GM03348 (cell line): ENCODE measurements at places on chromosomes 6 and 20.
A peak's percentile ranks its signal among the peaks of the same experiment; 100 is the strongest.

GRCh38 chr6:32940656-32941213 is at the start of gene HLA-DMB:
Gene HLA-DMB (minus strand): TSS chr6:32941028. CDS start chr6:32940807, 221 bp downstream.
- peak; percentile 87 for DNase-seq

- DNase-seq = no peak
These were observed 323.1 kb downstream of the TPBG start for GRCh38 chr6:82686719-82687118.

DNA sequence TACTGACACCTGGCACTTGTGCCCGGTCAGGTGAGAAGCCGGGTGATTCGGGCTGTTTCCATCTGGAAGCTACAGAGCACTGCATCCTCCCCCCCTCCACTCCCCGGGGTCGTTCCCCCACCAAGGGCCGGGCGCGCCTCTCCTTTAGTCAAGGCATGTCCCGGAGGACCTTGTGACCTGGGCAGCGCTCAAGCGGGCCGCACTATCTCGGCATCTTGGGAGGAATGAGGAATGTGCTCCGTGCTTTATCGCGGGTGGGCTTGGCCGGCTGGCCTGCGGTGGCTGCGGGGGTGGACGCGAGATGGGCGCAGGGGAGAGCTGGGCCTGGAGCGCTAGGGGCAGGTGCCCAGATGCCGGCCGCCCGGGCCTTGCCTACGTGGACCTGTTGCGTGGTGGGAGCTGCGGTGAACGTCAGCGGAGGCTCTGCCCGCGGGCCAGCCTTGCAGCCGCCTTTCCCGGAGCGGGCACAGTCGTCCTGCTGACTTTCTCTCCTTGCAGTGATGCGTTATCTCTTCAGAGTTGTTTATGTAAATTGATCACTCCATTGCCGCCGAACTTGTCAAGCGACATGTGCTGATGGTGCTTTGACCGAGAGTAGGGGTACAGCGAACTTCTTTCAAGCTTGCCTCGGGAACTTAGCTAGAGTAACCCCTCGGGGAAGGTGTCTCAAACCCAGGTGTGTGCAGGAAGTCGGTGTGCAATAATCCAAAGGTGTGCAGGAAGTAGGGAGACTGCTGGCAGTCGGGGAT is 1.1 kb downstream of the LRRC1 start:
- peak; percentile 24 for DNase-seq

DNA sequence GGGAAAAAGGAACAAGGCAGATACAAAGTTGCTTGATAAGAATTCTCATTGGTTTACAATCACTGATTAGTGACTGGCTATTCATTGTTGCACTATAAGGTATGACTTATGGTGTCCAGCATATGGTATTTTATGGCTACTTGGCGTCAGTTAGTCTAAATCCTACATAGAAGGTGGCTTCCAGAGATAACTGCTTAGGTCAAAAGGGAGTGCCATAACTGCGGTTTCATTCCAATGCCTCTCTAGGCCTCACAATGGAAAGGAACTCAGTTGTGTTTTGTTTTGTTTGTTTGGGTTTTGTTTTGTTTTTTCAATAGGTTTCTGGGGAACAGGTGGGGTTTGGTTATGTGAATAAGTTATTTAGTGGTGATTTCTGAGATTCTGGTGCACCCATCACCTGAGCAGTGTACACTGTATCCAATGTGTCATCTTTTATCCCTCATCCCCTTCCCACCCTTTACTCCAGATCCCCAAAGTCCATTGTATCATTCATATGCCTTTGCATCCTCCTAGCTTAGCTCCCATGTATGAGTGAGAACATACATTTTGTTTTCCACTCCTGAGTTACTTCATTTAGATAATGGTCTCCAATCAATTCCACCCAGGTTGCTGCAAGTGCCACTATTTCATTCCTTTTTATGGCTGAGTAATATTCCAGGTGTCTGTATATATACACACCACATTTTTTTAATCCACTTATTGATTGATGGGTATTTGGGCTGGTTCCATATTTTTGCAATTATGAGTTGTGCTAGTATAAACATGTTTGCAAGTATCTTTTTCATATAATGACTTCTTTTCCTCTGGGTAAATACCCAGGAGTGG is 7.0 kb downstream of the GOPC start:
- no peak for DNase-seq

- no peak for DNase-seq
These were observed 47.5 kb downstream of the RALGAPA2 start for GRCh38 chr20:20664795-20665589.

DNA sequence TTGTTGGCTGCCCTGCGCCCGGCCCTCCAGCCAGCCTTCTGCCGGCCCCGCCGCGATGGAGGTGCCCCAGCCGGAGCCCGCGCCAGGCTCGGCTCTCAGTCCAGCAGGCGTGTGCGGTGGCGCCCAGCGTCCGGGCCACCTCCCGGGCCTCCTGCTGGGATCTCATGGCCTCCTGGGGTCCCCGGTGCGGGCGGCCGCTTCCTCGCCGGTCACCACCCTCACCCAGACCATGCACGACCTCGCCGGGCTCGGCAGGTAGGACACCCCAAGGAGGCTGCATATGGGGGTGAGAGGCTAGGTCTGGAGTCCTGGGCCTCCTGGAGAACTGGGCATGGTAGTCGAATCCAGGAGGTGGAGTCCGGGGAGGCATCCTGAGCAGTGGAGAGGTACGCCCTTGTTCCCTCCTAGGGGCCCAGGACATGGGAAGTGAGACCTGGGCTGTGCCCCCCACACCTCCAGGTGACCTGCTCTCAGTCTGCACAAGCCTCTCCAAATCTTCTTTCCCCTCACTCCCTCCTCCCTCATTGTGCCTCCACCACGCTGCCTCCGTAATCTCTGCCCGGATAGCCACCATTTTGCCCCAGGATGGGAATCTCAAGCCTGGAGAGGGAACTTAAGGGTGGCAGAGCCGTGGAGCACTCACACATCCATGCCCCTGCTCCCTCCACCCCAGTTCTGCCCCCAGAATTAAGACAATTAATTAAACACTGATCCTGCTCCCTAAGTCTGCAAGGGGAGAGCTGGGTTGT is 541 bp downstream of the CDC25B start:
- DNase-seq = no peak

DNA sequence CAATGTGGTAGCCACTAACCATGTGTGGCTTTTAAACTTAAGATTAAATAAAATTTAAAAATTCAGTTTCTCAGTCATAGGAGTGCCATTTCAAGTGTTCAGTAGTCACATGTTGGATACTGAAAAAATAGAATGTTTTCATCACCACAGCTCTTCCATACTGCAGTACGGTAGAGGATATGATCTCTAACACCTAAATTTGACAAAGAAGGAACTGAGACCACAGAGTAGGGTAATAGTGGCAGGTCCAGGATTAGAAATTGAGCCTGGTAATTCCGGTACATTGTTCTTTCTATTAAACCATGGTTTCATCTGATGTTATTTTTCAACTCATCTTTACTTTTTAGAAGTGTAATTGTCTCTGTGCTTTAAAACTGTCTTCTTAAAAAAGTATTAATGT is 104.0 kb downstream of the CD2AP start:
- no peak for DNase-seq

- no peak for DNase-seq
These were observed 100.4 kb downstream of the TMEM200A start for GRCh38 chr6:130466052-130466747.

- no peak for DNase-seq
These were observed 772 bp downstream of the HINT3 start for GRCh38 chr6:125957391-125957693.

DNA sequence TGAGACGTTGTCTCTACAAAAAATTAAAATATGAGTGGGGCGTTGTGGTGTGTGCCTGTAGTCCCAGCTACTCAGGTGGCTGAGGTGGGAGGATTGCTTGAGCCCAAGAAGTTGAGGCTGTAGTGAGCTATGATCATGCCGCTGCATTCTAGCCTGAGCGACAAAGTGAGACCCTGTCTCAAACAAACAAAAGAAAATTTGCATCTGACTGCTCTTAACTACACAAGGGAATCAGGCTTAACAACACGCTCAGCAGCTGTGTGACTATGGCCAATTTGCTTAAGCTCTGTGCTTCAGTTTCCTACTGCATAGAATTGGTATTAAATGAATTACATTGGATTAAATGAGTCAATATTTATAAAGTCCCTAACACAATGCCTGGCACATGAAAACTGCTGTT is 24.3 kb upstream of the MRPS10 start:
- DNase-seq = no peak

GRCh38 chr6:56934876-56935275 is 20.0 kb upstream of the BEND6 start:
- no peak for DNase-seq

DNA sequence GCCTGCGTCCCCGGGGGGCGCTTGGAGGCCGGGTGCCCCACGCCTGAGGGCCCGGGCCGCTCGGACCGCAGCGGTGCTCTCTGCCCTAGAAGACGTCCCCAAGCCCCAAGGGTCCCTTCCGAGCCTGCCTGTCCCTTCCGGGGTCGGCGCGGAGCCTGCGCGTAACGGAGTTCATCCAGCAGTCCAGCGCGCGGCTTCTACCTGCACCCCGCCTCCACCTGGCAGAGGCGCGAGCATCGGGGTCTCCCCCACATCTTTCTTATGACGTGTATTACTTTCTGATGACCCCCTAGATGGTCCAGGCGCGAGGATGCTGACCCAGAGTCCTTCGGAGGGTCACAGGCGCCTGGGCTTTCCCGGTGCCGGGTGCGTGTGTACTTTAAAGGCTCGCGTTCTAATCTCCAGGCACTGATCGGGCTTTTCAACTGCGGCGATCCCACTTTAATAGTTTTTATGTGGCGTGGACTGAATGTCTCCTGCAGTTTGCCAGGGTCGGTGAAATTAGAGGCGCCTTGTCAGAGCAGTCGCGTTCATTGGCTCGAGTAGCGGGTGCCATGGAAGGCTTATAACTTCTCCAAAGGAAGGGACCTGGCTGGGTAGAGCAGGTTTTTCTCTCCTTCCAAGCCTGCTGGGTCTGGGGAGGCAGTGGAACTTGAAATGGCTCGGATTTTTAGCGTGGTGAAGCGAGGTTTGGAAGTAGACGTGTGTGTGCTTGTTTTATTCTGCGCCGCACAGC is 912 bp downstream of the EYA4 start:
- DNase-seq = peak; percentile 8

DNA sequence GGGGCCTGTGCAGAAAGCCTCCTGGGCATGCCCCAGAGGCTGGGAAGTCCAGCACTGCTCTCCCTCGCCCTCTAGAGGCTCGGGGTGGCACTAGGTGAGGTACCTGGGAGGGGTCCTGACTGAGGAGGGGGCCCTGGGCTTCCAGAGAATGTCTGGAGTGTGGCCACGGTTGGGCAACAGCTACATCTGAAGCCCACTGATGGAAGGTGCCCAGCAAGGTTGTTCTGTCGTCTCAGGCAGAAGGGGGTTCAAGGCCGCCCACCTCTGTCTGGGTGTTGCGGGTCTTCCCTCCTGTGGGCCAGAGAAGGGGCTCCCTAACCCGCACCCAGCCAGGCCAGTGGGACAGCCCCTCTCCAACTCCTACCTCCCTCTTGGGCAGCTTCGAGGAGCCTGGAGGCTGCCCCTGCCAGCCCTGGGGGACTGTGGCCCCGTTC is 11.4 kb upstream of the VEGFA start:
- peak; percentile 45 for DNase-seq

- DNase-seq = no peak
These were observed 399.2 kb upstream of the AGPAT4 start for GRCh38 chr6:161673026-161673425.

DNA sequence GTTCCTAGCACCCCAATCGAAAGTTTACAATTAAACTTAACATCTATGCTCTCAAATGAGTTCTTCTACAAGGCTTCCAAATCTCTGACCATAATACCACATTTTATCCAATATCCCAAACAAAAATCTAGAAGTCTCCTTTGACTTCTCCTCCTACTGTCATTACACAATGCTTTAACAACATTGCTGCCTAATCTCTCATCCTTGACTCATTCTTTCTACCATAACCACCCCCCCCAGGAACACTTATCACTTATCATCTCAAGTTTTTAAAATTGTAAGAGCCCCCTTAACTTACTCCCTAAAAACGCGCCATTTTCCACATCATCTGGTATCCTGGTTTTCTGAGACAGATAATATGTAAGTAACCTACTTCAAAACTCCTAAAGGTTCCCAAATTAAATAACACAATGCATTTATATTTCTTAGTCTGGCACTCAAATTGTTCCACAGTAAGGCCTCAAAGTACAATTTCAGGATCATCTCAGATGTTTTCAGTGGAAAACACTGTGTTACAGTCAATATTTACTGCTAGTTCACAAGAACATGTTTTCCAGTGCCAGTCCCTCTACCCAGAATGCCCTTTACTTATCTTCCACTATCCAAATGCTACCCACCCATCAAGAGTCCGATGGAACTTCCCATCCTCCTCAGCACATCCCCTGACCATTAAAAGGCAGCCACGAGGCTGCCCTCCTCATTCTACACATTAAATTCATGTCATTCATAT is 308.2 kb upstream of the THEMIS start:
- DNase-seq = peak; percentile 55

- no peak for DNase-seq
These were observed 6.4 kb downstream of the EXOC2 start for GRCh38 chr6:686497-686896.
